ENCODE measurements at places on chromosomes 12 and 14.

- no peak for DNase-seq
Observed at GRCh38 chr14:104942586-104942985, 17.9 kb downstream of the PLD4 start.

- DNase-seq, result no peak
Observed at GRCh38 chr14:36672095-36672494, 10.4 kb downstream of the PAX9 start.

DNA sequence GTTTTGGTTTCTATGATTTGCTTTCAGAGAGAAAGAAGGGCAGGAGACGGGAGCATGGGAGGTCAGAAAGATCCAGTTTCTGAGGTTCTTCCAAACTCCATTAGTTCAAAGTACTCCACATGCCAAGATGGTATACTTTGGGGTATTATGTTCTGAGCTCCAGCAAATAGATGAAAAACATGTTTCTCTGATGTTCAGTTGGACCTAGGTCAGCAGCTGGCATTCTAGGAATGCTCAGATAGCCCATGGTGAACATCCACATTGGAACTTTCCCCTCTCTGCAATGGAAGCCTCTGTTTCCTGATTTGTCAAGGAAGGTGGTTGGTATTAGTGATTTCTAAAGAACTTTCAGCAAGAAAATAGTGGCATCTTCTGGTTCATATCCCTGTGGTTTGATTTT is 257.5 kb downstream of the KTN1 start:
- DNase-seq, result no peak

- no peak for DNase-seq
Observed at GRCh38 chr14:87205811-87206210, 787.2 kb downstream of the GALC start.

GRCh38 chr12:30979371-30980259 is 53.1 kb downstream of the TSPAN11 start:
- DNase-seq, result no peak

- no peak for DNase-seq
Observed at GRCh38 chr12:58424735-58425392, 483.5 kb downstream of the ATP23 start.

GRCh38 chr12:9404469-9405260 is 196.5 kb upstream of the PZP start:
- DNase-seq, result no peak

DNA sequence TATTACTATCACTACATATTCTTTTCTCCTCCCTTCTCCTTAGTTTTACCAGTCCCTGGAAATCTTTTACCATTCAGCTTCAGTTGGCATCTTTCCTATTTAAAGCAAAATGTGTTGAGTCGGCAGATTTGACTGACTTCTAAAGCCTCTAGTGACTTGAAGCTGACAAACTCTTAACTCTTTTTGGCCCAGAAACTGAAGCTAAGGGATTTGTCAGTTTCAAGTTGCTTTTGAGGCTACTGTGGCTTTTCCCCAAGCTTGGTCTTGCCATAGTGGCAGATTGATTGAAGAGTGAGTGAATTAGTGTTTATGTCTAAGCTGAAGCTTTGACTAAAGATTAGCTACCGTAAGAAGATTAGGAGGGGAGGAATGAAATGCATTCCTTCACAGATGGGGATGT is 104.0 kb downstream of the ETNK1 start:
- no peak for DNase-seq

- no peak for DNase-seq
Observed at GRCh38 chr14:105844047-105844630, 317.8 kb downstream of the TMEM121 start.

DNA sequence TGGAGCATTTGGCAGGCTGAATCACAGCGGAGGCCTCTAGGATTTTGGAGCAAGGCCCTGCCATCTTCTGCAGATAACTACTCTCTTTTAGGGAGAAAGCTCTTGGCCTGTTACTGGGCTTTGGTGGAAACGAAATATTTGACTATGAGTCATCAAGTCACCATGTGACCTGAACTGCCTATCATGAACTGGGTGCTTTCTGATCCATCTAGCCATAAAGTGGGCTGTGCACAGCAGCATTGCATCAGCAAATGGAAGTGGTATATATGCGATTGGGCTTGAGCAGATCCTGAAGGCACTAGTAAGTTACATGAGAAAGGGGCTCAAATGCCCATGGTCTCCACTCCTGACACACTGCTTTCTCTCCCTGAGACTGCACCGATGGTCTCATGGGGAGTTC is 21.1 kb downstream of the GYS2 start:
- no peak for DNase-seq

- DNase-seq, result no peak
Observed at GRCh38 chr12:1019283-1019682, 28.3 kb downstream of the ERC1 start.

GRCh38 chr14:89365061-89365801 is 51.8 kb downstream of the FOXN3 start:
- DNase-seq, result peak; percentile 23

DNA sequence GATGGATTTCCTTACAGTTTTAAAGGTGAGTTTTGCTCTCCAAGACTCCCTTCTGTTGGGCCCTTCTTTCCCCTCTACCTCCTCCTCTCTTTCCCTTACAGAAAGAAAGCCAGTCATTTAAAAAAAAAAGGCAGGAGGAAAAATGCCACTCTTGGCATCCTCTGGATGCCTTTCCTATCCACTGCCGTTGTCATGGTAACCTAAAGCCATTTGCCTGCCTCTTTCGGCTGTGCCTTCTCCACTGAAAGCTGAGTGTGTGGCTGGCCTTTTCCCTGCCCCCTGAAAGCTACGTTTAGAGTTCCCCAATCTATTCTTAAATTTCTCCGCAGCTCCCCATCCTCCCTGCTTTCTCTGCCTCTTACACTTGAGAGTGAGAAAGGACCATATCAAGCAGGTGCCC is 67.1 kb downstream of the TUNAR start:
- no peak for DNase-seq

- no peak for DNase-seq
Observed at GRCh38 chr14:92486881-92487280, 26.7 kb upstream of the RIN3 start.

DNA sequence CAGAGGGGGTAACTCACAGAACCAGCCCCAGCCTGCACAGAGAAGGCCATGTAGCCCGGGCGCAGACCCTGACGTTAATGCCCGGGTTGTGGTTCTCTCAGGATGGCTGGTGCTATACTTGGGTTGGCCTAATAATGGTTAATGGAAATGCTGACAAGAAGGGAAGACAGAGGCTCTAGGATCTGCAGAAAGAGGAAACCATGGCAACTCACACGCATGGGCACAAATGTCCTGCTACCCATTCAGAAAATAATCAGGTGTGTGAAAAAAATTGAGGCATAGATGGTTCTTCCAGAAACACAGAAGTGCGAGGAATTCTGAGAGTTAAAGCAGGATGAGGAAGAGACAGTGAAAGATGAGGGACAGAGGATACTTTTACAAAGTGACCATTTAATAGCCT is 33.8 kb downstream of the APPL2 start:
- DNase-seq, result no peak

DNA sequence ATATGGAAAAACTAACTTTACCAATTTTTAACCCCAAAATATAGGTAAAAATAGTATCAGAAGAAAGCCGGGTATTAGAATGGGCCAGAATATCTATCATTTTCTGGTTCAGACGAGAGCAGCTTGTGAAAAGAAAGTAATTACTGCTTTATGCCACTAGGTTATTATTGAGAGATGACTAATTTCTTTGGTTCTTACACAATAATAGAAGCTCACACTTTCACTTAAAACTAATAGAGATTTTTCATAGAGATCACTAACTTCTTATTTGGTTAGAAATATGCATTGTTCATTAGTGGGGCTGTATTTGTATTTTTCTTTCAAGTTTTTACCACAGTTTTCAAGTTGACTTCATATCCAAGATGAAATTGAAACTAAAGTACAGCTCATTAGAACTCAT is 1241.2 kb upstream of the FLRT2 start:
- DNase-seq, result no peak

- no peak for DNase-seq
Observed at GRCh38 chr12:27931390-27931789, 41.1 kb downstream of the PTHLH start.

- no peak for DNase-seq
Observed at GRCh38 chr12:26203167-26203780, 7.9 kb downstream of the SSPN start.

DNA sequence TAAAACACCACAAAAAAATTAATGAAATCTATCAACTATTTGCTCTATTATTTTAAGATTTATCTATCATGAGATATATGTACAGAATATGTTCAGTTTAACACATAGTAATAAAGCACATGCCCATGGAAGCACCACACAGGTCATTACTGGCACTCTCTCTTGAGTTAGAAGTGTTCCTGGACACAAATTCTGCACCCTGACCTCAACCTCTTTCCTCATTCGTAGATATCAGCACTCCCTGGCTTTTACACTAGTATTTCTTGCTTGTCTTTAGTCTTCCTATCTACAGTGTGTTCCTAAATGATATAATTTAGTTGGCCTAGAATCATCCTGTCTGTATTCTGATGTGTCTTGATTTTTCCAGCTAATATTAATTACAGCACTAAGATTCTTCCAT is 321.0 kb upstream of the SOX5 start:
- DNase-seq, result no peak

DNA sequence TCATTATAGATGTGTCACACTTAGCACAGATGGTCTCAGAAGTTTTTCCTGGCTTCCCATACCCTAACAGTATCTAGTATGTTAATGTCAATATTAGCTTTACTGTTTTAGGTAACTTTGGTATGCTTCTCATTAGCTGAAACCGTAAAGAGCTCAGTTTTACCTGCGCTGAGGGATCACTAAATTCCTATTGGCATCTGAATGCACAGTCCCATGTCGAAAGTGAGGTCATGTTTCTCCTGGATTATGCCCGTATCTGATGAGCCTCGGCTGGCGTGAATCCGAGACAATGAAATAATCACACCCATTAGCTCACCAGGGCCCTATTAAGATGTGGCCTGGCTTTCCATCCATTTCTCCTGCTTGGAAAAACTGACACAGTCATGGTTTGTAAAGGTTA is 418.2 kb downstream of the ZFP36L1 start:
- DNase-seq, result no peak

GRCh38 chr14:70640938-70641547 is 673 bp upstream of the TTC9 start:
- DNase-seq, result peak; percentile 17
